ENCODE measurements at places on chromosomes 7 and 10. TPM values are rescaled to one million over a fixed set of nuclear protein-coding genes. Genes with fewer than 3 reads are reported as not detected.
A peak's percentile ranks its signal among the peaks of the same experiment; 100 is the strongest.

Gene CTNNA3
- total RNA-seq: not detected

Gene PHKG1
- 0.32 TPM for total RNA-seq

Gene STRIP2
- 2.2 TPM for total RNA-seq

Gene LRIT1
- total RNA-seq: not detected

Gene ADRB1
- not detected for total RNA-seq

- no peaks in the 10 kb centered on the region for H3K4me1 ChIP-seq
- H3K36me3 ChIP-seq: no peaks in the 10 kb centered on the region
- H3K4me3 ChIP-seq: no peak overlapping the region
- peak; percentile 45 for DNase-seq
- H3K27me3 ChIP-seq: peaks cover 12% of the 10 kb centered on the region
- no peak overlapping the region for H3K27ac ChIP-seq
Measured at GRCh38 chr10:46216836-46217751, 69.7 kb upstream of the ANTXRL start.

- H3K27ac ChIP-seq: no peak overlapping the region
- H3K27me3 ChIP-seq: no peaks in the 10 kb centered on the region
- DNase-seq: peak; percentile 54
- H3K36me3 ChIP-seq: no peaks in the 10 kb centered on the region
Measured at GRCh38 chr7:69256634-69257081, 341.6 kb upstream of the AUTS2 start.

GRCh38 chr10:75546004-75546403 is 114.6 kb downstream of the LRMDA start:
- no peaks in the 10 kb centered on the region for H3K36me3 ChIP-seq
- no peak overlapping the region for H3K27ac ChIP-seq
- no peaks in the 10 kb centered on the region for H3K27me3 ChIP-seq
- DNase-seq: no peak
- peaks cover 63% of the 10 kb centered on the region for H3K4me1 ChIP-seq

GRCh38 chr10:1886039-1886438 is 148.7 kb upstream of the ADARB2 start:
- no peaks in the 10 kb centered on the region for H3K4me1 ChIP-seq
- no peak overlapping the region for H3K27ac ChIP-seq
- no peaks in the 10 kb centered on the region for H3K27me3 ChIP-seq
- H3K36me3 ChIP-seq: no peaks in the 10 kb centered on the region
- no peak for DNase-seq

DNA sequence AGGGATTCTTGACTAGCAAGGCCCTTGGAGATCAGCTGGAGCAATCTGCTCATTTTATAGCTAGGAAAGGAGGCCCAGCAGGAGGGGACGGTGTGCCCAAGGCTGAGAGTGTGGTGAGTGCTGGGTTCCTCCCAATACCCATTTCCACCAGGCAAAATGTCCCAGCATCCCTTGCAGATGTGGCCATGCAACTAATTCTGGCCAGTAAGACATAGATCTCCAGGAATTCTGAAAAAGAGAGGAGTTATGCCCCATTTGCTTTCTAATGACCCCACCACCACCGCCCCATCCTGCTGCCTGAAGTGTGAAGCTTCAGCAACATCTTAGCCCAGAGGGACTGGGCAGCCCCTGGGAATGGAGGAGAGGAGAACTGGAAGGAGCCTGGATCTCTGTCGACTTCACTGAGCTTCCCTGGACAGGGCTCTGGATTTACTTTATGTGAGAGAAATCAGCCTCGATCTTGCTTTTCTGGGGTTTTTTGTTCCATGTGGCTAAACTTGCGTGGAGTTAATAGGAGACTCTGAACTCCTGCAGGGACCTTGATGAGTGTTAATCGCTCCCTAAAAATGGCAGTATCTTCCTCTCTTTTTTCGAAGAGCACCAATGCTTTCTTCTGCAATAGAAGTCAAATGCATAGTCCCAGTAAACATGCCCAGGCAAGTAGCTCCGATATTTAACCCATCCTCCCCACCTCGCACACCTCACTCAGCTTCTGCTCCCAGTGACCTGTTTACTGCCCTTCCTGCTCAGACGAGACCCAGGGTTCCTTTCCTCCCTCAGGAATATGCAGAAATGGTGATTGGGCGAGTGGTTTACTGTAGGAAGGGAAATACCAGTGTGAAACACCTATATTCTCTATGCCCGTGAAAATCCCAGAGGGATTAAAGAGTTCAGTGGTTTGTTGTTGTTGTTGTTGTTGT is 127.5 kb upstream of the GPR26 start:
- no peak overlapping the region for H3K4me3 ChIP-seq
- DNase-seq: no peak
- H3K27me3 ChIP-seq: no peaks in the 10 kb centered on the region
- H3K4me1 ChIP-seq: no peaks in the 10 kb centered on the region

DNA sequence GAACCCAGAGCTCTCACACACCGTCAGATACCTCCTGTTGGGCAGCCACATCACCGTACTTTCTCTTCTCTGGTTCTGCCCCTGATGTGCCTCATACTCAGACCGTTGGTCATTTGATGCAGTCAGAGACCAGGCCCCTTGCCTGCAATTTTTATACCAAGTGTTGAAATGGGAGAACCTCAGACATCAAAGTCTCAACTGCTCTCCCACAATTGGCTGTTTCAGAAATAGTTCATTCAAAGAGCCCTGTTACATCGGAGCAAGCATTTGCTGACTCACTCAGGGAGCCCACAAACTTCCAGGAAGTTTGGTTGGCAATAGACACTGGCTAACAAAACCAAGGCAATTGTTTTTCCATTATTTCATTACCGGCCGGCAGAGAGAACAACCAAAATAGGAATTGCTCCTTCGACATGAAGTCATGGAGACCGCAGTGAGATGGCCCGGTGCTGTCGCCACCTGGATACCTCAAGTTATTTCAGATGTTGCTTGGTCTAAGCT is 33.5 kb upstream of the ADAM12 start:
- H3K27ac ChIP-seq: peak overlapping the region; percentile 97
- no peaks in the 10 kb centered on the region for H3K36me3 ChIP-seq
- H3K4me3 ChIP-seq: peak overlapping the region; percentile 64
- H3K27me3 ChIP-seq: no peaks in the 10 kb centered on the region
- DNase-seq: peak; percentile 98

DNA sequence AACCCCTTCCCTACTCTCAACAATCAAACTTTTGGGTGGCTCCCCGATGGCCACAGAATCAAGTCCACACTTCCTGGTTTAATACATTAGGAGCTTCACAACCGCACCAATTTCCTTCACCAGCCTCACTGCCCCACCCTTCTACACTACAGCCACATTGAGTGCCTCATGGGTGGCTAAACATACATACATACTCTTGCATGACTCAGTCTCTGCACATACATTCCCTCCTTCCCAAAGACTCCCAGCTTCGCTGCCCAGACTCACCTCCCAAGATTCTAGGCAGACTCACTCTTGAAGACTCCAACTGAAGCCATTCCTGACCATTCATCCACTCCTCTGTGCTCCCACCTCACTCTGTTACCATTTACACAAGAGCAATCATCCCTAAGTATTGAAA is 15.9 kb downstream of the VPS41 start:
- no peaks in the 10 kb centered on the region for H3K4me1 ChIP-seq
- peaks cover 4% of the 10 kb centered on the region for H3K36me3 ChIP-seq
- H3K27me3 ChIP-seq: no peaks in the 10 kb centered on the region
- no peak overlapping the region for H3K4me3 ChIP-seq
- H3K27ac ChIP-seq: no peak overlapping the region
- no peak for DNase-seq

DNA sequence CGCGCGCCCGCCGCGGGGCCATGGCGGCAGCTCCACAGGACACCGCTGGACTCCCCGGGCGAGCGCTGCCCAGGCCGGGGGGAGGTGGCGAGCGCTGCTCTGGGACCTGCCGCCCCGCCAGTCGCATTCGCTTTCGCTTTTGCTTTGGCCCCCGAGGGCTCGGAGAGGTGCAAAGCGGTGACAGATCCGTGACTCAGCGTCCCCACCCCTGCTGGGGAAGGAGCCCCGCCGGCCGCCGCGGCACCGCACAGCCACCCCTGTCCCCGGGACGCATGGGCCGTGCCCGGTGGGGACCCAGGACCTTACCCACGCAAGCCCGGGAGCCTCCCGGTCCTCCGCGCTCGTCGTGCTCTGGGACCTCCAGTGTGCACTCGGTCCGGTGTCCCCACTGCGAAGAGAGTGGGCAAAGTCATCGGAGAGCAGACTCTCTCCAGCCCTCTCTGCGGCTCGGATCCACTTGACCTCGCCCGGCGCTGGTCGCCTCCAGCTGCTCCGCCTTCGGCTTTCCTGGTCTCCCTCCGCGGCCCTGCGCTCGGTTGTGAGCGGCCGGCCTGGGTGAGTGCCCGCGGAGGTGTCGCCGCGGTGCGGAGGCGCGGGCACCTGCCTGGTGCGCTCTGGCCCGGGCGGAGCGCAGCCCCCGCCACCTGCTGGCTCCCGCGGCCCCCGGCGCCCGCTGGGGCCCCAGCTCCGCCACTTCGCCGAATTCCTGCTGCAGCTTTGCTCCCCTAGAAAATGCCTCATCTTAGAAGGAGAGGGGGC is at the start of gene IL15RA:
Gene IL15RA (minus strand): TSS at position 73 of the 759 bp plus-strand sequence. CDS start 51 bp downstream, at position 22.
- H3K4me3 ChIP-seq: peak within 1 kb of the TSS; percentile 87
- peak within 1 kb of the TSS; percentile 27 for H3K27ac ChIP-seq

- H3K27me3 ChIP-seq: peaks cover 33% of the 10 kb centered on the region
- H3K4me1 ChIP-seq: no peaks in the 10 kb centered on the region
- no peak for DNase-seq
- no peak overlapping the region for H3K27ac ChIP-seq
- H3K4me3 ChIP-seq: no peak overlapping the region
- H3K36me3 ChIP-seq: no peaks in the 10 kb centered on the region
Measured at GRCh38 chr7:128119036-128119435, 87.8 kb upstream of the LRRC4 start.

DNA sequence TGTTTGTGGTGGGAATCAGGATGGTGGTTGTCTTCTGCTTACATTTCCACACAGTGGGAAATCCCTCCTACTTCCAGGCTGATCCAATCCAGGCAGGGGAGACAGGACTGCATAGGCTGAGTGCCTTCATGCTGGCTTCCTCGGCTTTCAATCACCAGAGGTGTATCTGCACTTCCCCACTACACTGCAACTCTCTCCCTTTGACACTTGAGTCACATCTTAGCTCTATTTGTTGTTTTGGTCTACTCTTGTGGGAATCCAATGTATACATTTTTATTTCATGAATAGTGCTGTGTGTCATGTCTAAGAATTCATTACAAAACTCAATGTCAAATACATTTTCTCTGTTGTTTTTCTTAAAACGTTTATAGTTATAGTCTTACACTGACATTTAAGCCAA is 735.6 kb downstream of the XPNPEP1 start:
- H3K27ac ChIP-seq: no peak overlapping the region
- no peaks in the 10 kb centered on the region for H3K36me3 ChIP-seq
- no peak overlapping the region for H3K4me3 ChIP-seq
- H3K27me3 ChIP-seq: no peaks in the 10 kb centered on the region

All from GM23248 (cell line).